A172 (cell line): ENCODE measurements at places on chromosomes 11 and 22.

- DNase-seq, result no peak
These were observed 26.6 kb upstream of the CABP7 start for GRCh38 chr22:29693161-29693560.

DNA sequence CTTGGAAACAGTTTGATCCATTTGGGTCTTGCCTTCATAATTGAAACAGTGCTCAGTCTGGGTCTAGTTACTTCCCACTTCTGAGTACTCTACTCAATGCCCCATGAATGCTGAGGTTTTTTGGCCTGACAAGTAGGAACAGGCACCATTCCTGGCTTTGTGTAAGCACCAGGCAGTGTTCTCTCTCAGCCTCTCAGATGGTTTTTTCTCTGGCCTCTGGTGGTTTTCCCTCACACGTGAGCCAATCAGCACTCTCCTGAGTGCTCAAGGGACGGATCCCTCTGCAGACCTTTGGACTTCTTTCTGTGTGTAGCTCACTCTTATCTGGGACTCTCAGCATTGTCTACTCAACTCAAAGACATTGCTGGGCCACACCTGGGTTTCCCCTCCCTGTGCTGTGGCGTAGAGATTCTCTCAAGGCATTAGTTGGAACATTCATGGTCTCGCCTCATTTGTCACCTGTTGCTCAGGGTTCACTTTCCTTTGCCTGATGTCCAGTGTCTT, 21.3 kb downstream of the SIK2 start:
- DNase-seq, result no peak

GRCh38 chr11:61745781-61746441, 6.5 kb upstream of the MYRF start:
- DNase-seq, result no peak

GRCh38 chr11:64121663-64122410, 44.1 kb downstream of the MACROD1 start:
- peak; percentile 77 for DNase-seq

DNA sequence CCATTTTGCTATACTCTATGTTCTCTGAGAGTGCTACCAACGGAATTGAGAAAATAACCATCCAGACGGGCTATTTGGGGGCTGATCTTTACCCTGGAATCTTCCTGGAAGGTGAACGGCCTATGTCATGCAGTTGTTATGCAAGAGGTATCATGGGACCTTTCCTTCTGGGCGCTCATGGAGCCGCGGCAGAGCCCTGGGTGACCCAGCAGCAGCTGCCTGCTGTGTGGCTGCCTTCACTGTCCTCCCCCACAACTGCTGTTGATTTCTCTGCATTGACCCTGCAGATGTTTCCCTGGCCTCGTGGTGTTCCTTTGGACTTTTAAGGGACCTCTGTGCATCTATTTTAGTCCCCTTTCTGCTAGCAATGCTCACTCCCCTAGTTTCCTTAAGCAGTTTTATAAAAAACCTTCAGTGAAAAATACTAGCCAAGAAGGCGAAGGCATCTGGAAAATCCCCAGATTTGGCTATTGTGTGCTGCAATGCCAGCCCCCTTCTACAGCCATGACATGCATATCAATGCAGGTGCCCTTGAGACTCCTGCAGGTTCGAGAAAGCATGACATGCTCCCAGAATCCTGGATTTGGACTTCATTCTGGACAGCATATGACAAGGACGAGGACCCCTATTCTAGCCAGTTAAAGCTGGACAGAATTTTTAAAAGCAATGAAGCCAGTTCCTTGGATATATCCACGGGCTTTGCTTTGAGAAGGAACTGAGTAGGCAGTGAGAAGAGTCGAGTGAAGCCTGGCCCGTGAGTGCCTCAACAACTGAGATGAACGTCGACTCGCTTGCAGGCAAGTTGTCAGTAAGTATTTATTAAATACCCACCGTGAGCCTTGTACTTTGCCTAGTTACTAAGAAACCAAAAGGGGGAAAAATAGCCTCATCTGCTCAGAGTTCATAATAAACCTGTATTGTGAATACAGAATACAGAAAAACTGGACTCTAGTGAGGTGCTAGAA, at the start of gene SLC25A18:
SLC25A18 (plus strand) TSS at position 593 of the 965 bp plus-strand sequence. CDS start 16,447 bp downstream, outside the sequence.
- no peak for DNase-seq

- peak; percentile 40 for DNase-seq
These were observed 25.3 kb downstream of the SCN3B start for GRCh38 chr11:123628936-123629683.

GRCh38 chr22:26672060-26672471, 14.7 kb downstream of the MIAT start:
- DNase-seq, result no peak

- no peak for DNase-seq
These were observed 60.2 kb upstream of the MTNR1B start for GRCh38 chr11:92909214-92909613.

- DNase-seq, result no peak
These were observed 8.0 kb downstream of the DENND6B start for GRCh38 chr22:50318698-50319411.

GRCh38 chr22:50271519-50271970, 1.4 kb upstream of the MAPK11 start:
- DNase-seq, result no peak

DNA sequence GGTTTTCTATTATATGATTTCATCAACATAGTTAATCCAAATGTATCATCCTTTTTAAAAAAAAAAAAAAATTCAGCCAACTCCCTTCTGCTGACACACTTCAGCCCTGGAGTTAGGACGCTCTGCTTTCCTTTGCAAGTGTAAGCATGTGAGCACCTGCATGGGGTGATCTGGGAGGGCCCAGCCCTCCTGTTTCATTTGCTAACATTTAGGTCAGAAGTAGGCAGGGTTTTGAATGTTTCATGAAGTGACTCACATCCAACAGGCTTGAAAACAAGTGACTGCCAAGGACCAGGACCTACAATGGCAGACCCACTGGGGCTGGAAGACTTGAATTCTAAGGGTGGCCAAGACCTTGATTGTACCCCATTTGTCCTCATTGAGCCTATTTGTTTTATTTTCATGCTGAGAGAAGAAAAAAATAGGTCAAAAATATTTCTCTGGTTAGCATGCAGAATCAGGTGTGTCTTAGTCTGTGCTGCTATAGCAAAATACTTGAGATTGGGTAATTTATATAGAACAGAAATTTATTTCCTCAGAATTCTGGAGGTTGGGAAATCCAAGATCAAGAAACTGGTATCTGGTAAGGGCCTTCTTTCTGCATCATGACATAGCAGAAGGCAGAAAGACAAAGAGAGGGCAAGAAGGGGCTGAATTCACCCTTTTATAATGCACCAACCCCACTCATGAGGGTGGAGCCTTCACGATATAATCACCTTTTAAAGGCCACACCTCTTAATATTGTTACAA, 137.6 kb downstream of the CD44 start:
- no peak for DNase-seq

DNA sequence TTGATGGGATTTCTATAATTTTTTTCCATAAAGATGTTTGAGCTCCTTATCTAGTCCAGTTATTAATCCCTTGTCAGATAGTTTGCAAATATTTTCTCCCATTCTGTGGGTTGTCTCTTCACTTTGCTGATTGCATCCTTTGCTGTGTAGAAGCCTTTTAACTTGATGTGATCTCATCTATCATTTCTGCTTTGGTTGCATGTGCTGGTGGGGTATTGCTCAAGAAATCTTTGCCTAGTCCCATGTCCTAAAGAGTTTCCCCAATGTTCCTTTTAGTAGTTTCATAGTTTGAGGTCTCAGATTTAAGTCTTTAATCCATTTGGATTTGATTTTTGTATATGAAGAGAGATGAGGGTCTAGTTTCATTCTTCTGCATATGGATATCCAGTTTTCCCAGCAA, 1.7 kb upstream of the IL2RB start:
- no peak for DNase-seq

DNA sequence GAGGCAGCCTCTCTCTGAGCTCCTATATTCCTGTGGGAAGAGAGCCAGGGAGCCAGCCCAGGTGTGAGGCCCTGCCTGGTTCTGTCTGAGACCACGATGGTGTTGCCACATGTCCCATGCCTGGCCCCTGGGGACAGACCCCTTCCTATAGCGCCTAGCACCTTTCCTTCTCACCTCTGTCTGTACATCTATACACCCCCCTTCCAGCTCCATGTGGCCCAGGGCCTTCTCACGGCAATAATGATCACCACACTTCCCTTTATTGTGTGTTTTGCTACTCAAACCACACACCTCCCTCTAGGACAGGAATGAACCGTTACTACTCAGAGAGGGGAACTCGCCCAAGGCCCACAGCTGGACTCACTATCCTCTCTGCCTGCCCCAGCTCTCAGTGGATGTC, 12.8 kb downstream of the CD82 start:
- no peak for DNase-seq

- DNase-seq, result no peak
These were observed 35.9 kb downstream of the PIK3C2A start for GRCh38 chr11:17171916-17172315.

GRCh38 chr22:46007848-46008261, 30.9 kb upstream of the WNT7B start:
- peak; percentile 74 for DNase-seq

DNA sequence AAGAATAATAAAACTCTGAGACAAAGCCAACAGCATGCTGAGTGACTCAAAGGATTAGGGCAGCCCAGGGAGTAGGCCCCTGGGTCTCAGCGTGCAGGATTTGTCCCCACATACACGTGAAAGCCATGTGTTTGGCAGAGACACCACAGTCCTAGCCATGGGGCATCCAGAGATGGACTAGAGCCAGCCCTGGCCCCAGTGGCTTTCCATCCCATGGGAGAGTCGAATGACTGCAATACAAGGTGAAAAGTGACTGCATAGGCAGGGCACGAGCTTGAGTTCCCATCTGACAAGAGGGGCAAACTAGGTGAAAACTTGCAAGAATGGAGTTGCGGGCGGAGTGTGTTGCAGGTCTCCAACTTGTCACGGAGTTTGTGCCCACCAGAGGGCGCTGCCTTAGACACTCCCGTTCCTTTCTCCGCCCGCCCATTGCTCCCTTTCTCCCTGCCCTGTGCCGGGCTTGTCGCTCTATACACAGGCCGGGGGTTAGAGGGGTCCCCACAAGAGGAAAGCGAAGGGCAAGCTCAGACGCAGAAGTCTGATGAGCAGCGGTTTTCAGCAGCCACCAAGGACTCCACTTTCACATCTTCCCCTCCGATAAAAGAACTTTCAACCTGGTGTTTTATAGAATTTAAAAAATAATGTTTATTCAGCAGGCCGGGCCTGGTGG, 24.2 kb downstream of the TSKU start:
- peak; percentile 80 for DNase-seq

GRCh38 chr11:12841946-12842630, 167.0 kb upstream of the RASSF10 start:
- DNase-seq, result peak; percentile 78

- DNase-seq, result no peak
These were observed 70.9 kb downstream of the PHF21B start for GRCh38 chr22:44938886-44939285.

DNA sequence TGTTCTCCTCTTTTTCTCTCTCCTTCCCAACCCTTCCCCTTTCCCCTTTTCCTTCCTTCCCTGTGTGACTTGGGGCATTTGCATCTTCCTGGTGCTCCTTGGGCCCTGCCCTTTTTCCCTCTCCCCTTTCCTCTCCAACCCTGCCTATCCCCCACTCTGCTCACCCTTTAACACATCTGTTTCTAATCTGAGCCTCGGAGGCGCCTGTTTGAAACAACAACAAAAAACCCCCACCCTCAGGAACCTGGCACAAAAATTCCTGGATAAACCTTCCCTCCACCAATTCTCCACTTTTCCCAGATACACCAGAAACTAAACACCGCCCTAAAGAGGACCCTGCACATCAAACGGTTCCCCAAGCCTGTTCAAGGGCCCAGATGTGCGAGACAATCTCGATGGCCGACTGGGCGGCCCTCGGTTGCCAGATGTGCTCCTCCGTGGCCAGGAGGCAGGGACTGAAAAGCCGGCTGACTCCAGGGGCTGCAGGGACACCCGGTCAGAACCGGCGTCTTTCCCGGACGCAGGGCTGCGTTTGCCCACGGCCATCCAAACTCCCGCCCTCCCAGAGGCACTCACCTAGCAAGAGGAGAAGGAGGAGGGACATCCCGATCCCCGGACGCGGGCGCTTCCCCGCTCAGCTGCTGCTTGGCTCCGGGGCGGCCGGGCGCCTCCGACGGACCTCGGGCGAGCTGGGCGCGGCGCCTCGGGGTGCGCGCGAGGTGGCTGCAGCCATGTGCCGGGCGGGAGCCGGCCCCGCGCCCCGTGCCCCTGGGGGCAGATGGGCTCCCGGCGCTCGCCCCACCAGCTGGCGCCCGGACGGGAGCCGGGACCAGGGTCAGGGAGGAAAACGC, 486 bp downstream of the CLMP start:
- DNase-seq, result no peak

DNA sequence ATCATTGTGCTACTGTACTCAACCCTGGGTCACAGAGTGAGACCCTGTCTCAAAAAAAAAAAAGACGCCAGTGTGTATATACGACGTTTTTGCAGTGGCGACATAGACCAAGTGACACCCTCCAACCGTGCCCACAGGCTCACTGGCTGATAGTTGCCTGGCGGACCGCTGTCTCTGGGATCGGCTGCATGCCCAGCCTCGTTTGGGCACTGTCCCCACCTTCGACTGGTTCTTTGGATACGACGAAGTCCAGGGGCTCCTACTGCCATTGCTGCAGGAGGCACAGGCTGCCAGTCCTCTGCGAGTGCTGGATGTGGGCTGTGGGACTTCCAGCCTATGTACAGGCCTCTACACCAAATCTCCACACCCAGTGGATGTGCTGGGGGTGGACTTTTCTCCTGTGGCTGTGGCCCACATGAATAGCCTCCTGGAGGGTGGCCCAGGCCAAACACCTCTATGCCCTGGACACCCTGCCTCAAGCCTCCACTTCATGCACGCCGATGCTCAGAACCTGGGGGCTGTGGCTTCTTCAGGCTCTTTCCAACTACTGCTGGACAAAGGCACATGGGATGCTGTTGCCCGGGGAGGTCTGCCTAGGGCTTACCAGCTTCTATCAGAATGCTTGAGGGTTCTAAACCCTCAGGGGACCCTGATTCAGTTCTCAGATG, 1.3 kb downstream of the CSKMT start:
- DNase-seq, result no peak

DNA sequence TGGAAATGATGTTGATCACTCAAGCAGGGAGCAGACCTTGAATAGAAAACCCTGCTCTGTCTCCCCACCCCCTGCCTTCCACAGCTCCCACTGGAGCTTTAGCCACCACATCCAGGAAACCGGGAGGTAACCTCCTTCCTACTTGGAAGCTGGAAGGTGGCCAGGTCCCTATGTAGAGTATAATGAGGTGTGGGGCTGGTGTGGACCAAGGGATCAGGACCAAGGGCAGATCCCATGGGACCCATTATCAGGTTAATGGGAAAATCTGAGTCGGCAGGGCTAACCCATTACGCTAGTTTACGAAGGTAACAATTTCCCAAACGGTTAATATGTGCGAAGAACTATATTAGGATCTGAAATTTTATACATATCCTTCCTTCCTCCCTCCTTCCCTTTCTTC, 321.9 kb downstream of the MIAT start:
- DNase-seq, result no peak

GRCh38 chr11:116199182-116199581, 573.6 kb downstream of the BUD13 start:
- no peak for DNase-seq

GRCh38 chr11:7657306-7658025, 15.8 kb downstream of the CYB5R2 start:
- peak; percentile 51 for DNase-seq

GRCh38 chr11:36041988-36042611, 98.2 kb downstream of the LDLRAD3 start:
- DNase-seq, result no peak
